Activated CD4-positive, alpha-beta memory T cell treated with anti-CD3 and anti-CD28 coated beads, Interleukin-2, amount 10 ng/mL, durations not matched to agents 7 days and 5 days (primary cell): ENCODE measurements at places on chromosomes 2 and 18. TPM values are rescaled to one million over a fixed set of nuclear protein-coding genes. Genes with fewer than 3 reads are reported as not detected.

AGAP1 gene
- 1.2 TPM for total RNA-seq

HOXD9 gene
- total RNA-seq, result not detected

ZSCAN30 gene
- total RNA-seq, result 19.2 TPM

DNA sequence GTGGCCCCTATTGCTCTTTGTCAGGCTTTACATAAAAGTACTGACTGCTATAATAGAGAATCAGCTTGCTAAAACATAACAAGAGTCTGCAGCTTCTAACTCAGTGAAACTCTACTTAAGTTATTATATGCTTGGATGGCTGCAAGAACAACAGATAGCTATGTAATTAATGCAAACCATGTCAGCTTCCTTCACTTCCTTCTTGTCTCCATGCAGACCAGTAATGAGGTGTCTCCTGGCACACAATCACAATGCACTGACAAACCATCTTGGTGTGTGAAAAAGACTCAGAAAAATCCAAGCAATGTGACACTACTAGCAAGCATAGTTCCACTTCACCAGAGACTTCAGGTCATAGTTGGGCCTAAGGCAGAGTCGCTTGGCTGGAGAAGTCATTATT is 2068.9 kb upstream of the PIK3C3 start:
- no peak for DNase-seq

POMC gene
- 3.0 TPM for total RNA-seq
